ENCODE measurements at places on chromosomes 13 and 19.

- DNase-seq, result no peak
Measured at GRCh38 chr13:27500806-27501534, 50.6 kb upstream of the MTIF3 start.

DNA sequence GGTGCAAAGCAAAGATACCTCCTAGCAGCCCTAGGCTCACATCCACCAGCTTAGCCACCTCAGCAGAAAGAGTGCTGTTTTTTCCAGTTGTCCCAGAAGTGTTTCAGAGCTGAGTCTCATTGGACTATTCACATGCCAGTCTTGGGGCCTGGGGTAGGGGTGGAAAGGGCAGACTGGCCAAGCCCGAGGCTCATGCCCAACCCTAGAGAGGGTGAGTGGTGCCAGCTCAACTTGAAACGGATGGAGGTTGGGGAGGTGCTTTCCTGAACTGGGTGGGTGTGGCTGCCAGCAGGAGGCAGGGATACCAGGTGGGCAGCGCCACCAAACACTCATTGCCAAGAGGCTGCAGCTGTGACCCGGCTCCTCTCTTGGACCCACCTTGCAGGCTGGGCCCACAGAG lies 116.9 kb downstream of the DPF1 start:
- no peak for DNase-seq

DNA sequence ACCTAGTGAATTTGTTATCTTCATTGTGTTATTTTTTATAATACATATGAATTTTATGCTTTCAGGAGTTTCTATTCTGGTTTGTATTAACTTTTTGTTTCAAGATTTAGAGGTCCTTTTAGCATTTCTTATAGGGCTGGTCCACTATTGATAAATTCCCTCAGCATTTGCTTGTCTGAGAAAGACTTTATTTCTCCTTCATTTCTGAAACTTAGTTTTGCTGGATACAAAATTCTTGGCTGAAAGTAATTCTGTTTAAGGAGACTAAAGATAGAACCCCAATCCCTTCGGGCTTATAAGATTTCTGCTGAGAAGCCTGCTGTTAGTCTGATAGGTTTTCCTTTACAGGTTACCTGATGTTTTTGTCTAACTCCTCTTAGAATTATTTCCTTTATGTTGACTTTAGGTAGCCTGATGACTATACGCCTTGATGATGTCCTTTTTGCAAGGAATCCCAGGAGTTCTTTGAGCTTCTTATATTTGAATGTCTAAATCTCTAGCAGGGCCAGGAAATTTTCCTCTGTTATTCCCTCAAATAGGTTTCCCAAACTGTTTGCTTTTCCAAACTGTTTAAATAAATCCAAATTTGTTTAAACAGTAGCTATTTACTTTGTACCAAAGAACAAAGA lies 127.1 kb downstream of the CYSLTR2 start:
- no peak for DNase-seq

DNA sequence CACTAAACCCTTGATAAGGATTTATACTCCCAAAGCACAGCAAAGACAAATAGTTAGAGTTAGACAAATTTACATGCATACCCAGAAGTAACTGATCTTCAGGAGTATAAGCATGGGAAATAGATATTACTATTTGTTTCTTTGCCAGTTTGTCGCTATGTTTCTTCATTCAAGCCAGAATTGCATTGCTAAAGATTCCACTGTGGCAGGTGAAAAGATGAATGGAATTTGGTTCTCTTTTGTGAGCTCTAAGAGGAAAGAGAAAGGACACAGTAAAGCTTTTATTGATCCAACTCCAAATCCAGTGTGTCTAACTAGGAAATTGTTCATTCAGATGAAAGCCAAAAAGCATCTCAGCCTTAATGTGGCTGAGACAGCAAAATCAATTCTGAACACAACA lies 292.3 kb upstream of the SPRY2 start:
- no peak for DNase-seq

- no peak for DNase-seq
Measured at GRCh38 chr19:30521937-30522336, 149.8 kb downstream of the ZNF536 start.

DNA sequence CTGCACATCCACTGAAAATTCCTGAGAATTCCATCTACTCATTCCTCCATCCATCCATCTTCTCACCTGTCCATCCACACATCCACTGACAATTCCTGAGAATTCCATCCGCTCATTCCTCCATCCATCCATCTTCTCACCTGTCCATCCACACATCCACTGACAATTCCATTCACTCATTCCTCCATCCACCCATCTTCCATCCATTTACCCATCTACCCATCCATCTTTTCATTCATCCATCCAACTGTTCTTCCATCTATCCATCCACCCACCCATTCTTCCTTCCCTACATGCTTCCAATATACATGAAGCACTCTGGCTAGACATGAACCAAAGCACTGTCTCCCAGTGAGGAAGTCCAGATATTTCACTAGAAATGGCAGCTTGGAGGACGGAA lies 15.6 kb downstream of the TRPM4 start:
- no peak for DNase-seq

GRCh38 chr13:109088624-109088917 lies 459.2 kb downstream of the MYO16 start:
- no peak for DNase-seq

- DNase-seq, result no peak
Measured at GRCh38 chr13:78659732-78660494, 958 bp upstream of the OBI1 start.

DNA sequence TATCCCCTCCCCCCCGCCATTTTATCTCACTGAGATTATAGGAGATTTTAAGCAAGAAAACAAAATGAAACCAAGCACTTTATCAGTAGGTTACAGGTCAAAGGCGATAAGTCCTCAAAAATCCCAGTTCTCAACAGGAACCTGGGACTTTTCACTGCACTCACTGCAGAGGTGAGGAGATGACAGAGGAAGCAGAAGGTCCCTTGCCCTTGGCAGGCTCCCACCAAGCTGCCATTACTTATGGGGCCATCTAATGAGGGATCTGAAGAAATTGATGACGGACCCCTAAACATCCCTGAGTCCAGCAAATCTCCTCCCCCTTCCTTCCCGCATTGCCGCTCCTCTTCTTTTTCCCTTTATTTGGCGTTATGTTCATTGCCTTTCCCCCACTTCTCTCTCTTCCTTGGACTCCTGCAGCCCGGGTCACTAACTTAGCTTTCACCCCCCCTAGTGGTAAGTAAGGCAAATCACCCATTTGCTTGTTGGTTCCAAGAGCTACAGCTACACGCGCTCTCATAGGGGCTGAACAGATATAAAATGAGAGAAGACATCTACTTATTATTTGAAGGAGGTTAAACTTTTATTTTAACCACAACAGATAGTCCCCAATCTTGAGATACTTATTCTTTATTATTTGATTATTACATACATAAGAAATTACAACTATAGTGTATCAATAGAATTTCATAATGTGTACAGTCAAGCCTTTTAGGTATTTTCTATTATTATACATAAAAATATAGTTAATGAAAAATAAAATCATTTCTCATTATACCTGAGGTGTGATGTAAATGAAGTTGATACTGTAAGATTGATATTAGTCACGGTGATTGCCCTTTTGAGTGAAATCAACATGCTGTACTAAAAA lies 52.0 kb upstream of the ARGLU1 start:
- peak; percentile 28 for DNase-seq

DNA sequence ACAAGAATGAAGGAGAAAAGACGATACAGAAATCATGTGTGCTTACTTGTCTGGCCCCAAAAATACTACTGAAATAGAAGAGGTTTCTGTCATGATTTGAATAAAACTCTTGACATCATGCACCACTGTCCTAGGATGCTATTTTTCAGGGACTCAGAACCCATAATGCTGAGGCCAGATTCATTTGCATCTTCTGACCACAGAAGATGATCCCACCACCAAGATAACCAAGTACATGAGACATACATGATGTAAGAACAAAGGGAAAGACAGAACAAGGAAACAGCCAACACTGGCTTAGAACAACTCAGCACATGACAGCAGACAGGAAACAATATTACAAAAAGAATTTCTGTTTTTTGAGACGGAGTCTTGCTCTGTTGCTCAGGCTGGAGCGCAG lies 2.5 kb downstream of the ZNF552 start:
- no peak for DNase-seq

DNA sequence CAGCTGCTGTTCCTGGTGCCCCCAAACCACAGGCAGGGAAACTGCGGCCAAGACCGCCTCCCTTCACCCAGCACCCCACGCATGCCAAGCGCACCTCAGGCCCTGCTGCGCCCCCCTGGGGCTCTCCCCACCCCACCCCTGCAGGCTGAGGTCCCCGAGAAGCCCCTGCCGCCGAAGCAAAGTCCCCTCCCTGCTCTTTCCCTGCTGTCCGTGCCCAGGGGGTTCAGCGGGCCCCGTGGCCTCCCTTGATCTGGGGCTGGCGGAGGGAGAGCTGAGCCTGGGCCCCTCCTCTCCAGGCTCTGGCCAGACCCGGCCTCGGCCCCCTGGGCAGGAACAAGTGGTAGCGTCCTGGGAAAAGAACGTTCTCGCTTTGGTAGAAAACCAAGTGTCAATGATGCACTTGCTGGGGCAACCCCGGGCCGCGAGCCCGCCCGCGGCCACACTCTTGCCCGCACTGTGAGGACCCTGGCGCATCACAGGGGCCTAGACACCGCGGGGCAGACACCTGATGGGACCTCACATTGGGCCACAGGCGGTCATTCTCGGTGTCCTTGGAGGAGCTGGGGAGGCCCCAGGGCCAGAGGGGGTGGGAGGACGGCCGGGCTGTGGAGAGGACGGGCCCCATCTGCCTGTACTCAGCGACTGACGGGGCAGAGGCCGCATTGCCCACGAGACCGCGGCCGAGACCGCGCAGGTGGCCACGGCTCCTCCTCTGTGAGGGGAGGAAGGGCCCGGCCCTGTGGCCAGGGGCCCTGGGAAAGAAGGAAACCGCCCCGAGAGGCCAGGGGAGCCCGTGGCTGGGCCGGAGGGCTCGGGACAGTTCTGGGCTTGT lies 29.0 kb downstream of the GPX4 start:
- no peak for DNase-seq

DNA sequence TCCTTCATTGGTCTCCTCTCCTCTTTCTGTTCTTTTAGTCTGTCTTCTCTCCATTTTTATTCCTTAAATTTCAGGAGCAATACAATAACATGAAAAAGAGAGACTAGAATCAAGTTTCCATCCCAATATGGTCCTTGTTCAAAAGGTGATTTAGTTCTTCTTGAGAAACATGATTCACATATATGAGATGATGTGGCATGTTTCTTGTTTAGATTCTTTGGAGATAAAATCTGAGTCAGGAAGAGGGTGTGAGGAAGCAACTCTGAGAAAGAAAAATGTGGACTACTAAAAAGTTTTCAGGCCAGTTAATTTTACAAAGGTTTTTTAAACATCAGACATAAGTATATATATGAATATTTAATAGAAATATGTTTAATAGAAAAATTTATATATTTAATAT lies 231.4 kb downstream of the OXGR1 start:
- no peak for DNase-seq

DNA sequence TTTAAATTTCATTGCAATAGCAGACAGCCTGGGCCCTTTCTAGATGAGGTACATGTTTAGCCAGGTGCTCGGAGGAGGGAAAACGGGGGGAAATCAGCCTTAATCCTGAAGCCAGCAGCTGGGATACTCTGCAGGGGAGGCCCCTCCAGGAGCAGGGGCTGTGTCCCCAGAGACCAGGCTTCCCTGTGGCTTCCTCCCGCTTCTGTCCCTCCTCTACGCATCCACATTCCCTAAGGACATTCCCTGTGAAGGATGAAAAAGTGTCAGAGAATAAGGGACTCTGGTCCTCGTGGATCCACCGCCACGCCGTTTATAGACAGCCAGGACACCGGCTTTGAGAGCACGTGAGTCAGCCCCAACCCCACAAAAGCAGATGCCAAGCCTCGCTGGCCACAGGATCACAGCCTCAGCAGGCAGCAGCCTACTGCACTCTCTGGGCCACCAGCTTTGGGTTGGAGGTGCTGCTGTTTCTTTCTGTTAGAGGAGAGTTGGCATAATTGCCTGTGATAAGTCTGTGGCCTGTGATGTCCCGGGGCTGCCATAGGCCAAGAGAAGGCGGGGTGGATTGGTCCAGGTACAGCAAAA lies 36.7 kb upstream of the RANBP3 start:
- no peak for DNase-seq
